Activated T-cell treated with anti-CD3 and anti-CD28 coated beads for 1 hour (primary cell): ENCODE measurements at places on chromosomes 5 and 9.

DNA sequence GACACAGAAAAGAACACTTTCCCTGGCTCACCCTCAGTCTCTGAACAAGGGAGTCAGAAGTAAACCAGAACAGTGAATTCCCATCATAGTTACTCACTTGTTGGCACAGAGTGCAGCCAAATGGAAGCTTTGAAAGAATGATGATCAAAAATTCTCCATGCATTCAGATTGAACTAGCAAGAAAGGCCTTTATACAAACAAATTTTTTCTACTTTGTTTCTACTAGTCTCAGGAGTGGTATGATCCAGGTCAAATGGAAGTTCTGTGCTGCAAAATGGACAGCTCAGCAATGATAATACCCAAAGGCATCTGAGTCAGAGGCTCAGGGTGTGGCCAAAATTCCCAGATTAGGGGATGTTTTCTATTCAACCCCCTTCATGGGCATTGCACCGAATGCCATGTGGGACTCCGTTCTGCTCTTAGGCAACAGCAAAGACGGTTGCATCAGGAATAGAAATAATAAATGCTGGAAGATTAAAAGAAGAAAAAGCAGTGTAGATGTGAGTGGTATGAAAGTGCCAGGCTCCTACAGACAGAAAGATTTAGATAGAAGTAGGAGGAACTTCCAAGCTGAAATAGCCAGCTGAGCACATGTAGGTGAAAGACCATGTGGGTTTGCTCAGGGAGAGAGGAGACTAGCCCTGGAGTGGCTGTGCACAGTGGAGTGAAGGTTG is 24.0 kb upstream of the ASPN start:
- no peak for DNase-seq

DNA sequence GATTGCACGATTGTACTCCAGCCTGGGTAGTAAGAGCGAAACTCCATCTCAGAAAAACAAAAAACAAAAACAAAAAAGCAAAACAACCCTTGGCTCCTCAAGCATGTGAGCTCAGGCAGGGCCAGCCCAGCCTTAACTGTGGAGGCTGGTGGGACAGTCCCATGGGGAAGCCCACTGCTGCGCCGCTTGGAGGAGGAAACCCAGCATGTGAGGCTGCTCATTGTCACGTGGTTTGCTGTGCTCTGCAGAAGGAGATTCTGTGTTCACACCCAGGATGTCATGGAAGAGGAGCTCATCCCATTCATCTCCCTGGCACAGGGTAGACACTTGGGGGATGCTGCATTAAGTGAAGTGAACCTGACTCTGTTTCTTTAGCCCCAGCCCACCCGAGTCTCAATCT is 4.0 kb downstream of the ZBED3 start:
- DNase-seq: no peak

- DNase-seq: no peak
Observed at GRCh38 chr5:62779010-62779422, 200.4 kb downstream of the LRRC70 start.

- DNase-seq: no peak
Observed at GRCh38 chr5:76209297-76209696, 126.1 kb downstream of the SV2C start.
